Activated CD4-positive, alpha-beta T cell treated with anti-CD3 and anti-CD28 coated beads, Interleukin-2, amount 10 ng/mL, durations not matched to agents 7 days and 5 days (primary cell): ENCODE measurements at places on chromosomes 12 and 14. TPM values are rescaled to one million over a fixed set of nuclear protein-coding genes. Genes with fewer than 3 reads are reported as not detected.
A peak's percentile ranks its signal among the peaks of the same experiment; 100 is the strongest.

Gene ZDHHC22
- not detected for total RNA-seq

Gene OR6C65
- not detected for total RNA-seq

Gene C12orf54
- not detected for total RNA-seq

Gene RAPGEF3
- total RNA-seq: not detected

Gene ESRRB
- total RNA-seq: not detected

DNA sequence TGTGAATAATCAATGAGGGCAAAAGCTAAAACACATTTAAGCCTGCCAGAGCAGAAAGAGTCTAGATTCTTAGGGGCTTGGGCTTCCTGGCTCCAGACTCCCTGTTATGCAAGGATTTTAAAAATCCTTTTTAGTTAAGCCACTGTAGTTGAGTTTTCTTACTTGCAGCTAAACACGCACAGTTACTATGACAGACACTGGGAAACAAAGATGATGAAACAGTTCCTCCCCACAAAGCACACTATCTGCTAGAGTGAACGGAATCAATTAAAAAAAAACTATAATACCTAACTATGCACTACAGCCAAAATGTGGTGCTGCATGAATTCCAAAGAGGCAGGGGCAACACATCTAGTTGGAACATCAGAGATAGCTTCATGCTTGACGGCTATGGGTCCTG, 28.2 kb downstream of the RPS6KA5 start:
- peaks cover 68% of the 10 kb centered on the region for H3K4me1 ChIP-seq
- no peak overlapping the region for H3K27ac ChIP-seq
- no peaks in the 10 kb centered on the region for H3K27me3 ChIP-seq

DNA sequence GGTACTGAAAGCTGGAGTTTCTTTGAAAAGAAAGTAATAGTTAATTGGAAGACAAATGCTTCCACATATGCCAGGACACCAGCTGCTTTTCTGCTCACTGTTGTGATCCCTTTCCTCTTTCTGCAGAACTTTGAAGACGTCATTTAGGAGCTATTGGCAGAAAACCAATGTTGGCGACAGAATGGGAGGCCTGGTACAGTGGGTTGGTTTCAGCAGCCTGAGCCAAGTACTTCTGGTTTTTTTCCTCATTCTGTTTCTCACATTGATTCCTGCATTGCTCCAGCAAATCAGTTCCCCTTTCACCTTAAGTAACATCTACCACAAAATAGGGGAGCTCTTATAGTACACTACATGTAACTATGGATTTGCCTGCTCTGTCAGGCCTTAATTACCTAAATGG, 96.9 kb downstream of the FIGNL2 start:
- H3K27me3 ChIP-seq: peaks cover 9% of the 10 kb centered on the region
- H3K27ac ChIP-seq: no peak overlapping the region
- no peaks in the 10 kb centered on the region for H3K36me3 ChIP-seq
- H3K4me3 ChIP-seq: no peak overlapping the region

GRCh38 chr12:85866986-85867776, 6.9 kb upstream of the NTS start:
- no peaks in the 10 kb centered on the region for H3K27me3 ChIP-seq
- peak; percentile 25 for DNase-seq
- no peaks in the 10 kb centered on the region for H3K36me3 ChIP-seq
- no peak overlapping the region for H3K4me3 ChIP-seq
- no peak overlapping the region for H3K27ac ChIP-seq

- H3K4me1 ChIP-seq: peaks cover 32% of the 10 kb centered on the region
- H3K27ac ChIP-seq: peak overlapping the region; percentile 19
- H3K4me3 ChIP-seq: no peak overlapping the region
- no peak for DNase-seq
- peaks cover 2% of the 10 kb centered on the region for H3K36me3 ChIP-seq
- no peaks in the 10 kb centered on the region for H3K27me3 ChIP-seq
Measured at GRCh38 chr14:93086441-93087055, 29.2 kb downstream of the ITPK1 start.

GRCh38 chr12:53481939-53482586, 17.2 kb downstream of the MAP3K12 start:
- peaks cover 1% of the 10 kb centered on the region for H3K4me1 ChIP-seq
- H3K27me3 ChIP-seq: no peaks in the 10 kb centered on the region
- H3K4me3 ChIP-seq: no peak overlapping the region
- H3K27ac ChIP-seq: no peak overlapping the region
- peaks cover 46% of the 10 kb centered on the region for H3K36me3 ChIP-seq

GRCh38 chr12:94979941-94980340, 23.6 kb downstream of the NDUFA12 start:
- H3K36me3 ChIP-seq: peaks cover 9% of the 10 kb centered on the region
- peak overlapping the region; percentile 32 for H3K27ac ChIP-seq
- no peak for DNase-seq
- no peak overlapping the region for H3K4me3 ChIP-seq
- H3K27me3 ChIP-seq: no peaks in the 10 kb centered on the region

GRCh38 chr12:75965661-75966060, 65.9 kb downstream of the PHLDA1 start:
- H3K4me1 ChIP-seq: peaks cover 9% of the 10 kb centered on the region
- H3K4me3 ChIP-seq: no peak overlapping the region
- DNase-seq: no peak
- no peaks in the 10 kb centered on the region for H3K36me3 ChIP-seq

GRCh38 chr14:98489115-98489514, 782.9 kb downstream of the BCL11B start:
- H3K27me3 ChIP-seq: no peaks in the 10 kb centered on the region
- no peak overlapping the region for H3K4me3 ChIP-seq
- H3K36me3 ChIP-seq: peaks cover 7% of the 10 kb centered on the region
- no peak for DNase-seq
- H3K4me1 ChIP-seq: no peaks in the 10 kb centered on the region

DNA sequence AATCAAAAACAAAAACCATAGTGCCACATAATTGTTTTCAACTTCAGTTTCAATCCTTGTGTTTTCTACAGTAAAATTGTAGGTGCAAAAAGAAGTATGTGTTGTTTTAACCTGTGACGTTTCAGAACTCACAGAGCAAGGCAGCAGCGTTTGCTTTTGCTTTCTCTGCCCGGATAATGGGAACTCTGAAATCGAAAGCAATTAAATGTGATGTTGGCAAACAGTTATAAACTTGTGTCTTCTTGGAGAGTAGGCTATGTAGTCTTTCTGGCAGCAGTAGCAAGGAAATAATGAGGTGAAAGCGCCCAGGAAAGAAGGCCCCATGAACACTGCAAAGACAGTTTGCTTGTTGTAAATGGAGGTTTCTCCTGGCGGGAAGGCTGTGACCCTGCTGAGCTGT, 39.1 kb downstream of the FNTB start:
- H3K4me1 ChIP-seq: no peaks in the 10 kb centered on the region
- no peak for DNase-seq
- H3K27ac ChIP-seq: no peak overlapping the region
- H3K4me3 ChIP-seq: no peak overlapping the region
- no peaks in the 10 kb centered on the region for H3K27me3 ChIP-seq
- H3K36me3 ChIP-seq: peaks cover 18% of the 10 kb centered on the region

GRCh38 chr12:43969882-43970281, 134.0 kb downstream of the TMEM117 start:
- no peak for DNase-seq
- H3K36me3 ChIP-seq: no peaks in the 10 kb centered on the region
- no peak overlapping the region for H3K27ac ChIP-seq
- H3K4me1 ChIP-seq: no peaks in the 10 kb centered on the region
- H3K27me3 ChIP-seq: no peaks in the 10 kb centered on the region

- H3K4me3 ChIP-seq: peak overlapping the region; percentile 48
- H3K4me1 ChIP-seq: peaks cover 5% of the 10 kb centered on the region
- no peaks in the 10 kb centered on the region for H3K36me3 ChIP-seq
- no peaks in the 10 kb centered on the region for H3K27me3 ChIP-seq
- H3K27ac ChIP-seq: peak overlapping the region; percentile 60
Measured at GRCh38 chr14:22271838-22272799, 316.9 kb downstream of the DAD1 start.
